ENCODE measurements at places on chromosomes 5 and 9.

DNA sequence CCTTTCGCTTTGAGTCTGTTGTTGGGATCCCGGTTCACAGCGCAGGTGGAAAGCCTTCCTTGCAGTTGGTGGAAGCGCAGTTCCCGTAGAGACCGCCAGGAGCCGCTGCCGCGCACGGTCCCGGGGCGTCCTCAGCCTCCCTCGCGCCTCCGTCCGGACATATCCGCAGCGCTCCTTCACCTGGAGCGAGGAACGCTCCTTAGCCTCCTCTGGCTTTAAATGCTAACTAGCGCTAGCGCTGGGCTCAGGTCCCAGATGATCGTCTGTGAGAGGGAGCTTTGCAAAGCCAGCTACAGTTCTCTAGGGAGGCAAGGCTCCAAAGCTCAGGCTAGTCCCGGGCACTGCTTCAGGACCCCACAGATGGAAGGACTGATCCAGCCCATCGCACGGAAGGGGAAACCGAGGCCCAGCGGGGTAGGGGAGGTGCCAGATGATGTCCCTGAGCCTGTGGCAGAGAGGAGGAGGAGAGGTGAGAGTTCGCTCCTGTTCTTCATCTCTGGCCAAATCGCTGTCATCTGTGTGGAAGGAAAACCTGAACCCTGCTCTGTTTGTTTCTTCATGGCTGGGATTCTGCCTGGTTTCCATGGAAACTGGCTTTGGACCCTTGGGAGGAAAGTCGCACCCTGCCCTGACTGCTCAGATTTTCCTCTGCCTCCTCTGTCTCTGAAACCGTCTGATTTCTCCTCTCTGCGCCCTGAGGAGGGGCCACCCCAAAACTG is 31.4 kb downstream of the COL15A1 start:
- peak; percentile 80 for DNase-seq

GRCh38 chr5:87551911-87552310 is 139.2 kb upstream of the CCNH start:
- no peak for DNase-seq

- DNase-seq = no peak
Observed at GRCh38 chr5:124920909-124921666, 174.6 kb upstream of the ZNF608 start.

DNA sequence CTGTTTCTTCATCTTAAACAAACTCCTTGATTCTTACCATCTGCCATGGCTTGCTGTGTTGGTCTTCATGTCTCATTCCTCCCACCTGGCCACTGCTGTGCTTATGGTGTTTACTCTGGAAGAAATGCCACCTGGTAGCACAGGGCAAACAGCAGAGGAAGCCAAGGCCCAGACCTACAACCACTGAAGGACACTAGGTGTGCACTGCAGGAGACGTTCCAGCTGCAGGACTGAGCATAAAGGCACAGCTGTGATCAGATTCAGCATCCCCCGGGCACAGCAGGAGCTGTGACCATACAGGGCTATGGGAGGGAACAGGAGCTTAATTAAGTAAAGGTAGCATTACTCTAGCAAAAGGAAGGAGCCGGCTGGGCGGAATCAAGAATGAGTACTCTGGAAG is 12.6 kb upstream of the GNAQ start:
- no peak for DNase-seq

- DNase-seq = no peak
Observed at GRCh38 chr5:157025093-157025698, 33.7 kb downstream of the HAVCR1 start.

DNA sequence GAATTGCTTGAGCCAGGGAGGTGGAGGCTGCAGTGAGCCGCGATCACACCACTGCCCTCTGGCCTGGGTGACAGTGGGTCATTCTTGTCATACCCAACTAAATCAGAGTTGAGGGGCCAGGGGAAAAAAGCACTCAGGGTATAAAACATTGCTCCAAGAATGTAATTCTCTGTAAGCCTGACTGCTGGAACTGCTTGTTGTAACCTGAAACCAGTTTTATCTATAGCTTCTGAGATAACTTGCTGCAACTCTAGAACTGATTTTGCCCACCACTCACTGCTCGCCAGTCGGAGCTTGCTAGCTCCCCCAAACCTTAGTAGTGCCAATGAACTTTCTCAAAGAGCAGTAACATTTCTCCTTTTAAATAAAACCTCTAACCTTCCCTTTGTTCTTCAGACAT is 9.6 kb upstream of the MSH3 start:
- no peak for DNase-seq

DNA sequence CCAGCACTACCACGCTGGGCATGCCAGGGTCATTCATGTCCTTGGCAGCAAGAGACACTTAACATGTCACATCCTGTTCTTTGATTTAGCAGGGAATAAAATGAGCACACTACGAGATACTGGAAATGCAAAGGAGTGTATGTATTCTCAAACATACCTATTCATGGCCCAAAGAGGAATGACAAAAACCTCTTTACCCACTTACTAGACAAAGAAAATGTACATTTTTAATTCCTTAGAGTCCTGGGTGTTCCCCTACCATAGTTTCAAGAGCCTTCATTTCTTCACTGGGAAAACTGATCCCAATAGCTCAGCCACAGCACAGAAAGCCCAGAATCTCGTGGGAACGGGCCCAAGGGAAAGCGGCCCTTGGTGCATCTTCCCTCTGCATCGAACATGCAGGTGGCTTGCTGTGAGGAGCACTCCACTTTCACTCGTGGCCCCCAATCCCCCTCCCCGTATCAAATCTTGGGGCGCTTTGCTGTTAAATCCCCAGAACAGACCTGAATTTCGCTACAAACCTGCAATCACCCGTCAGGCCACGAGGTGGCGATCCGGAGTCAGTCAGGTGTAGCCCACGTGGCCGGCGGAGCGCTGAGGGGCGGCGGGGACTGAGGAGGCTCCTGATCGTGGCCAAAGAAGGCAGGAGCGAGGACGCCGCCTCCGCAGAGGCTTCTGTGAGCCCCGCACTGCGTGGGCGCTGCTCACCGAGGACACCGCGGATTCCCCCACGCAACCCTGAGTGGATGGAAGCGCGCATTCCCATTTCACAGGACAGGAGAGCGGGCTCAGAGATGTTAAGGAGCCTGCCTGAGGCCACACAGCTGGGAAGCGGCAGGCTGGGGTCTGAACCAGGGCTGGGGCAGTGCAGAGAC is 91.4 kb downstream of the LMX1B start:
- peak; percentile 77 for DNase-seq

GRCh38 chr5:134511796-134512660 is 13.4 kb upstream of the JADE2 start:
- no peak for DNase-seq

GRCh38 chr9:71733176-71733575 is 35.1 kb downstream of the CEMIP2 start:
- DNase-seq = no peak

DNA sequence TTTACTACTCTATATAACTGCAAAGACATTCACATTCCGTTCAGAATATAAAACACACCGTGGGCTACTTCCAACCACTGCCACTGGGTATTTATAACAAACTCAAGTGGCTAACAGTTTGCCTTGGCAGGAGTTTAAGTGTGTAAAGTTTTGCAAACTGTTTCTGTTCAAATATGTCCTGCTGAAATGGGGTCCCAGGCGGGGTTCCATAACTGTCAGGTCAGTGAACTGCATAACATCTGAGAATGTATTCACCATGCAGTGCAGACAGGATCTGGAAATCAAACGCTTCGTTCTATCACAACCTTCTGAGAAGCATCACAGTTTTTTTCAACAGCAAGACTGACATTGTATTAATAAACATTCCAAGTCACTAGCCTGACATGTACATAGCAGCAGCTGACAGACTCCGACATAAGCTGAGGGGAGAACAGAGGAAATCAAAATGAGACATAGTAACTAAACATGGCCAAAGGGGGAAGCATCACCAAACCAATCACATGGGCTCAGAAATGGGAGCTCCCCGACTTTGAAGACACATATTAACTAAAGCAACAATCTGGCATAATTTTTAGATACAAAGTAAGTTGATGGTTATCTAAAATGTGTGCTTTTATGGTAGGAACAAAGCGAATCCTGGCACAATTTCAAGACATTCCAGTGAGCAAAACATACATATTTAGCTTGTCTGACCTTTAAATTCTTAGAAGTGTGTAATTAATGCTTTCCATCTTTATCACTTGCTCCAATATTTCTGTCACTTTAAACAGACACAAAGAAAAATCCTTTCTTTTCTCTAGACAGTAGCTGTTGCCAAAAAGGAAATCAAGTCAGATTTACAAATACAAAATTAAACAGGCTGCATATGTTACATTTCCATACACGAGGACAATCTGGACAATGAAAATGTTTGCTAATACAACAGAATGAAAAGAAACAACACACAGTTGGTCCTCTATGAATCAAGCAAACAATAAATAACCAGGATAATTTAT is 156.8 kb downstream of the MAPKAP1 start:
- DNase-seq = no peak

GRCh38 chr9:128895556-128895955 is 13.6 kb downstream of the LRRC8A start:
- no peak for DNase-seq

- no peak for DNase-seq
Observed at GRCh38 chr9:38467404-38467803, 43.1 kb upstream of the IGFBPL1 start.

- peak; percentile 59 for DNase-seq
Observed at GRCh38 chr5:8924054-8924793, 621.7 kb downstream of the SEMA5A start.

DNA sequence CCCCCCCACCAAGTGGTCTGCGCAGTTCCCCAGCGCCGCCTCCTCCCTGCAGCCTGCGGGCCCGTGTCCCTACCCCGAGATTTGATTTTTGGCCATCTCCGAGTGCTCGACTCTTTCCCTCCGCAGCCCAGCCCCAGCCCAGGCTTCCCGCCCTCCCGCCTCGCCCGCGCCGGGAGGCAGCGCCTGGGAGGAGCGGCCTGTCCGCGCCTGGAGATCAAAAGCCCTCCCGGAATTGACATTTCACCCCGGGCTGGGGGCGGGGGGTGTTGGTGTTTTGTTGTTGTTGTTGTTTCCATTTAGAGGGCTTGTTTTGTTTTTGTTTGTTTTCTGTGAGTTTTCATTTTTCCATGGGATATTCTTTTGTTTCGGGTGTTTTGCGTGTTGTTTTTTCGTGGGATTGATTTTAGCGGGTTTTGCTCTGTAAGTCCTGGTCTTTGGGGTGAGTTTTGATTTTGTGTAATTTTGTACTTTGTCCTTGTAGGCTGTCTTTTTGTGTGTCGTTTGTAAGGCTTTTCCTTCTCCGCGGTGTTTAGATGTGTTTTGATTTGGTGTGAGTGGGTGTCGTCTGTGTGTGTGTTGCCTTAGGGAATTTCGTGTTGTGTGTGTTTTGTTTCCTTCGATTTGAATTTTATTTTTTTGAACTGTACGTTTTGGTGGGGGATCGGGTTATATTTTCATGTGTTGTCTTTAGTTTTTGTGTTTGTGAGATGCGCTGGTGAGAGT is 1.7 kb upstream of the PAX5 start:
- no peak for DNase-seq

GRCh38 chr9:108599571-108599970 is 256.2 kb downstream of the ACTL7B start:
- no peak for DNase-seq

DNA sequence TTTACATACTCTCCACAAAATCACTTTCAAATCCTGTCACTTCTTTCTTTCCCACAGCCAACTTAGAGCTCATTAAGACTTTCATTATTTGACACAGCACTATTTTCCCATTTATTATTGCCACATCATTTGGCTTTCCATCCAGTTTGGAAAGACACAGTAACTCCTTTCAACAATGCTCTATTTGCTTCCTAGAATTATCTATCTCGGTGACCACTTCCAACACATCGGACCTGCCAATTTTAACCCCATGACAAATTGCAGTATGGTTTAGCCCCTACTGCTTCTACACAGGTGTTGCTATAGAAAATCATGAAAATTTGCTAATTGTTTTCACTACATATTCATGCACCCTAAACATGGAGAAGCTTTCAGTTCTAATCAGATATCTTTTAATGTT is 190.6 kb upstream of the COX7C start:
- no peak for DNase-seq

DNA sequence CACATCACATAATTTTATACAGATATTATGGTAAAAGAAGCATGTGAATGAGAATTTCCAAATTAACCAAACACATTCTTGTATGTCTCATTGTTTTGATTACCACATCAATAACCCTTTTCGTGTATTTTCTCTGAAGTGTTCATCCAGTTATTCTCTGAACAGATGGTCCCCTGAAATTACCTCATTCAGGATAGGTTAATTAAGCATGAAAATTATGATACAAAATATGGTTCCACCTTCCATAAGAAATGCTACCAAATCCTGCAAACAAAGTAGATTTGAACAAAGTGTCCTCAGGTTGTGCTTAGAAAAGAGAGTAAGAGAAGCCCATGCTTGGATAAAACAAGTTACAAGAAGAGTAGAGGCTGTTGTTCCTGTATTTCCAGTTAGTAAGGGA is 83.1 kb upstream of the LMNB1 start:
- DNase-seq = no peak

GRCh38 chr5:34858790-34859189 is 19.8 kb downstream of the TTC23L start:
- no peak for DNase-seq

GRCh38 chr5:170313344-170313743 is 15.8 kb upstream of the LCP2 start:
- DNase-seq = no peak

GRCh38 chr5:93099902-93100347 is 481.1 kb downstream of the NR2F1-AS1 start:
- DNase-seq = no peak

- DNase-seq = no peak
Observed at GRCh38 chr5:39513236-39513635, 88.5 kb upstream of the DAB2 start.

- DNase-seq = no peak
Observed at GRCh38 chr9:30574355-30575151, 1809.9 kb upstream of the ACO1 start.

GRCh38 chr5:135737701-135738563 is 96.5 kb upstream of the SLC25A48 start:
- DNase-seq = no peak

DNA sequence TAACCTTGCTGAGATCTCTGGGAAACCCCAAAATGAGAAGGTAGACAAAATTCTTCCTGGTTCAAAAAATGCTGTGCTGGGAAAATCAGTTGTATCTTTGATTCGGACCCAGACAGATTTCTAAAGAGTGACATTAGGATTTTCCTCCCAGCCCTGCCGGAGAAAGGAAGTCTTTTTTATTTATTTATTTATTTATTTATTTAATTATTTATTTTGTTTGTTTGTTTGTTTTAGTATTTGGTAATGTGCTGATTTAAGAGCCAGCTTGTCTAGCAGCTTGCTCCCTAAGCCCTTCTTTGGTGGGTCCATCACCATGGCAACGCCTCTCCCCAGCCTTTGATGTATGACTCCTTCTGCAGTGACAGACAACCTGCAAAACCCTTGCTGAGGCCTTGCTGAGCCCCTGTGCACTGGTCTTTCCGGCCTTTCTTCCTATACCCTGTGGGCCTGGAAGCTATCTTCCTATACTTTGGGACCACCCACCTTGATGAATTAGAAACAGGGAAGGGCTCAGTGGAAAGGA is 60.6 kb upstream of the AFAP1L1 start:
- peak; percentile 19 for DNase-seq
